ENCODE measurements at places on chromosomes 4 and X.

- no peak for DNase-seq
Measured at GRCh38 chr4:6043188-6043587, 25.0 kb upstream of the C4orf50 start.

DNA sequence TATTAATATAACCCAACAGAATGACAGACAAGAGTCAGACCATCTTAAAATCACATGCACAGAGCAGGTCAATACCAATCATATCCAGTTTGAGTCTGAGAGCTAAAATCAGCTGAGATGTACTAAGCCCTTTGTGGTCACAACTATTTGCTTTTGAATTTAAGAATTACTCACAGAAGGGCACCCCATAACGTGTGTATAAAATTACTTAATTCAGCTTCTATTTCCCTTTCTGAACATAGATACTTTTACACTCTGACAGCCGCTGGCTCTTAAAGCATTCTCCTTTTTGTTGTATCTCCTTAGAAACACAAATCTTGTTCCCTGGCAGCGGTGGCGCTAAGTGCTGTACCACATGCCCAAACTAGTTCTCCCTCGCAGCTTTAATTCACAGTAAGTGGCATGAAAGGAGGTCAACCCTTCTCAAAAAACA is 14.8 kb upstream of the PPARGC1A start:
- DNase-seq, result no peak

DNA sequence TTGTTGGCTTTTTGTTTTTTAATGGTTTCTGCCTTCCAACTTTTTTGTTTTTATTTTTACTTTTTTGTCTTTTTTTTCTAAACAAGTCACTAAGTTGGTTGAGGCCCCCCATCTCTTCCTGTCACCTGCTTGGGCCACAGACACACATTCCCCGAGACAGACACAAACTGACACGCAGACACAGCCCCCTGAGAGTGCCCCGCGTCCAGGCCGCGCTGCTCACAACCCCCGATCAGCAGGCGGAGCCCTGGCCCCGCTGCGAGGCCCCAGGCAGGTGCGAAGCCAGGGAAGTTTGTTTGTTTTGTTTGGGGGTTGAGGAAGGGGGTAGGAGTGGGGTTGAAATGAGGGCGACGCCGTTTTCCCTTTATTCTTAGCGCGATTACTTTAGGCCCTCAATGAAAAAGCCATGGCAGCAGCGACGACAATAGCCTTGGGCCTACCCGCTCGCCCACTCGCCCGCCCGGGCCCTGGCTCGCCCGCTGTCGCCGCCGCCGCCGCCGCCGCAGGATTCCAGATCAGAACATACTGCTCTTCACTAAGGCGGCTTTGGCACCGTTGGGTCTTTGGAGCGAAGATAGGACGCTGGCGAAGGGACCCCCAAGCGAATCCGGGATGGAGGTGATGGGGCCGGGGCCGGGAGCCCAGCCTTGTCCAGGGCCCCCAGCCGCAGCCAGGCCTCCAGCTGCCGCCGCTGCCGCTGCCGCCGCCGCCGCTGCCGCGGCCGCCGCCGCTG is 3.1 kb downstream of the PHOX2B start:
- DNase-seq, result no peak

GRCh38 chr4:114911111-114911510 is 202.3 kb downstream of the NDST4 start:
- DNase-seq, result no peak

GRCh38 chr4:124432500-124432899 is 280.0 kb downstream of the ANKRD50 start:
- DNase-seq, result no peak

- DNase-seq, result peak; percentile 20
Measured at GRCh38 chrX:132489578-132490419, 961 bp upstream of the MBNL3 start.

GRCh38 chrX:2483398-2484060 is 17.2 kb downstream of the DHRSX start:
- no peak for DNase-seq

GRCh38 chrX:154040307-154040756 is 20.6 kb upstream of the IRAK1 start:
- no peak for DNase-seq

DNA sequence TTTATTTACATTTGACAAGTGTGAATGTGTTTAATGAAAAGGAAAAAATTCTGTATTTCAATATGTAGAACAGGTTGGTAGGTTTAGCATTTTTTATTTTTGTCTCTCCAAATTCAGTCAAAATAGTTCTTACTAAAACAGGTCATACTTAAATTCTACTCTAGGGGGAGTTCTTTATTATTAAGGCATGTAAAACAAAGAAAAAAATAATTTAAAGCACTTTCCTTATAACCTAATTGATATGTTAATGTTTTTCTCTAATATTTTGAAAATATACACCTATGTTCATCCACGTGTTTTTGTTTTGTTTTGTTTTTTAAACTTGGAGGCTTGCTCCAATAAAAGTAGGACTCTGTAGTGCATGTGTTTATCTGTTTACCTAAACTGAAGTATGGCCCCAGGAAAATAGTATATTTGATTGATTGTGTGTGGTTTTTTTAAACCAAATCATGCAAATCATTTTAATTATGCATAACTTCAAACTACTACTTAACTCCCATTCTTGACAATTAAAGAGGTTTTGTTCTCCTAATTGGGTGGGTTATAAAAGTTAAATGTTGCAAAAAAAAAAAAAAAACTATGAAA is 562.7 kb downstream of the RPA4 start:
- DNase-seq, result no peak
